Cardiac fibroblast (primary cell): ENCODE measurements at places on chromosomes 7 and 10.

GRCh38 chr7:51012569-51013217, 230.0 kb upstream of the GRB10 start:
- DNase-seq: no peak

DNA sequence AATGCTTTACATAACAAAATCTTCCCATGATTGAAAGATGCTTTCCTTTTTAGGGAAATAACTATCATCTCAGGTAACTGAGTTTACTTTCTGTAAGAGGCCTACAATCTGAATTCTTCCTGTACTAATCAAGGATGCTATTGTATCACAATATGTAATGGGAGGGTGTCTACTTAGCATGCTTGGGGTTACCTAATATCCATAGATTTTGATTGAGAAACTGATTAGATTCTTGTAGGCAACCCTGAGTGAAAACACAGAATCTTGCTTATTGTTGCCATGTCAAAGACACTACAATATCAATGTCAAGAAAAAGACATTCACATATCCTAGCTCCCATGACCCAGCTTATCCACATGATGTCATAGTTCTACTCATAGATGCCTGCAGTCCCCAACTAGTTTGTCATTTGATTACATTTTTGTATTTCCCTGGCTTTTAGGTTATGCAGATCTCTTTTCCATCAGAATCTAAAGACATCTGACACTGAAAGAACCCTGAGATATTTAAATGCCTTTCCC, 62.4 kb downstream of the PON1 start:
- no peak for DNase-seq

GRCh38 chr10:97843281-97843671, 6.4 kb upstream of the GOLGA7B start:
- DNase-seq: no peak

DNA sequence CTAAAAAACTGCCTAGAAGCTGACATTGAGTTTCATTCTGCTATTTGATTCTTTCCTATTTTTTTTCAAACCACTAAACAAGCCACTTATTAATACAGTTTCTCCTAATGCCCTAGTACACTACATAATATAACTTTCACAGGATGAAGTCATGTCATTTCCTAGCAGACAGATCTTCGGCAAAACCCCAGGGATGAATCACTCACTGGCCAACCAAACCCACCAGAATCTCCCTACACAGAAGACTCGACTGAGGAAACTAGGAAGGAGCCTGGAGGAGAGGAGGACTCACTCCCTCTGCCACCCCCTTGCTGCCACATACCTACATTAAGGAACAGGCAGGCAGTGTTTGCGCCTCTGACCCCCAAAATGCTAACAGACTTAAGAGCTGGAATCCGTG, 33.4 kb downstream of the XPNPEP1 start:
- DNase-seq: peak; percentile 69

DNA sequence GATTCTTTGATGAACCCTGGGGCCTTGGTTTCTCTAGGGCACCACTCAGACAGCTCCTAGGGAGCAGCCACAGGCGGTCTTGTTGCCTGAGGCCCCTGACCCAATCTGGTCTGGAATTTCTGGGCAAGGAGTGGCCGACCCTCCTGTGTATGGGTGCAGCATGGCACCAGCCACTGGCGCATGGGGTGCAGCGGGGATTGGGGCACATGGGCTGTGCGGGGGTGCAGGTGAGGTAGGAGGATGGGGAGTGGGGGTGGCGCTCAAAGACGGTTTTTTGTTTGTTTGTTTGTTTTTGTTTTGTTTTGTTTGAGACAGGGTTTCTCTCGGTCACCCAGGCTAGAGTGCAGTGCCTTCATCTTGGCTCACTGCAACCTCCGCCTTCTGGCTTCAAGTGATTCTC, 62.3 kb downstream of the HTR5A start:
- DNase-seq: no peak

- no peak for DNase-seq
These were observed 402.0 kb upstream of the LRRN3 start for GRCh38 chr7:110688908-110689307.

DNA sequence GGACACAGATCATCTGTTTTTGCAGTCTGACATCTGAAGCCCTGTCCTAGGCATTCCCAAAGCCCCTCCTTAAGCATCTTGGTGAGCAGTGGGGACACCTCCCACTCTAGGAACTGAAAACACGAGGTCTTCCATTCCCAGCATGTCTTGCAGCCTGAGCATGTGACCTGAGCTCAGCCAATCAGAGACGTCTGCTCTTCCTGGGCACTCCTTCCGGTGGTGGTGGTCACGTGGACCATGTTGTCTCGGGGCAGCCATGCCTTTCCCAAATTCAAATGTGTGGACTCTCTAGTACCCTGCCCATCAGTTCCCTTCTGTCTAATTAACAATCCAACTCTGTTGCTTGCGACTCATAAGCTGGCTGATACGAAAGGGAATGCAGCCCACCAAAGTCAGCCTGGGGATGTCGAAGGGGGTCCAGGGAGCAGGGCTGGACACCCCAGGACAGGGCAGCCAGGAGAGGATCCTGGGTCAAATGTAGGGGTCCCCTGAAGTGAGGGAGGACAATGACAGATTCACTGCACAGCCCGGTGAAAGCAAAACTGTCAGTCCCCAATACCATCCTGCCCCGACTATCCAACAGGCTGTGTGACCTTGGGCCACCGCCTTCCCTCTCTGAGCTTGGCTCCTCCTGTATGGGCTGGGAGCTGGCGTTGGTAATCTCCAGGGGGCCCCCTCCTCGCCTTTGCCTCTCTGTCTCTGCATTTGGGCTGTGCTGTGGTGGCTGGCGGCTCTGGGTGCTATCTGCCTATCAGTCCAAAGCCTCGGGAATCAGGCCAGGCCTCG, 57.4 kb upstream of the BAIAP2L1 start:
- DNase-seq: no peak

GRCh38 chr10:4847561-4848355, 21.8 kb downstream of the AKR1E2 start:
- peak; percentile 87 for DNase-seq

DNA sequence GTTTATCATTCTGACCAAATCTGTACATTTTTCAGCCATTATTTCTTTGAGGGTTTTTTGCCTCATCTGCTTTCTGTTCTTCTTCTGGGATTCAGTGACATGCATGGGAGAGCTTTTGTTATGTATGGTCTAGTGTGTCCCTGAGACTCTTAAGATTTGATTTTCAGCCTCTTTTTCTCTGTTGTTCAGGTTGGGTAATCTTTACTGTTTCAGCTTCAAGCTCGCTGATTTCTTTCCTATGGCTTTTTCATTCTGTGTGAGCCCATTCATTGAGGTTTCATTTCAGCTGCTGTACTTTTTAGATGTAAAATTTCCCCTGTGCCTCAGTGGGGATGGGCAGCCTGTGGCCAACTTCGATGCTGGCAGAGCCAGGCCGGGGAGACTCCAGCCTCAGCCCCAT, 38.1 kb downstream of the FOXK1 start:
- DNase-seq: no peak

DNA sequence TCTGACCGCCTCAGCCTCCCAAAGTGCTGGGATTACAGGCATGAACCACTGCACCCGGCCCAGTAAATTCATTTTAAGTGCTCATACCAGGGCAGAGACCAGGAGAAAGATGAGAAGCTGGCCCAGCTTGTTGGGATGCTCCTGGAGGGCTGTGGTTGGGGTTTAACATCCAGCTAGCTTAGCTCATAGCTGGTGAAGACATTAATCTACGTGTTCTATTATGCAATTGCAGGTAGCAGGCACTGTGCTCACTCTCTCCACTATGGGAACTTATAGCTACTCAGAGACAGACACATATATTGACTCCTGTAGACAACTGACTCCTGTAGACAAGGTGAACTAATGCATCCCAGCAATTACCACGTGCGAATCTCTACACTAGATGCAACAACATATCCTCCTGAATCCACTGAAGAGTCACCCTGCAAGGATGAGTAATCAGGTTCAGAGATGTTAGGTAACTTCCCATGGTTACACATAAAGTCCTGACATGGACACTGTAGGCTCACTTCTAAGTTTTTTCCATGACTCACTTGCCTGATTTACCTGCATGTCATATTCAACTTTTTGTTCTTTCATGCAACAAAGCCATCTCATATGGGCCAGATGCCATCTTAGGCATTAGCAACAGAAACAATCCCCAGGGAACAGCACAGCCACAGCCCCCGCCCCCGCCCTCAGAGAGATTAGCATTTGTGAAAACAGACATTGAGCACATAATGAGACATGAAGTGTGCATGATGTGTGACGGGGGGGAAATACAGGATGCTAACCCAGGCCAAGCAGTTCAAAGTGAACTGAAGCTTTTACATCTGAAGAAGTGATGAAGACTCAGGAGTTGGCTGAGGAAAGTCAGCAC, 37.2 kb downstream of the ERLIN1 start:
- peak; percentile 3 for DNase-seq

GRCh38 chr7:44161371-44161770, 20.2 kb upstream of the MYL7 start:
- DNase-seq: no peak
